ENCODE measurements at places on chromosomes 5 and 9.

DNA sequence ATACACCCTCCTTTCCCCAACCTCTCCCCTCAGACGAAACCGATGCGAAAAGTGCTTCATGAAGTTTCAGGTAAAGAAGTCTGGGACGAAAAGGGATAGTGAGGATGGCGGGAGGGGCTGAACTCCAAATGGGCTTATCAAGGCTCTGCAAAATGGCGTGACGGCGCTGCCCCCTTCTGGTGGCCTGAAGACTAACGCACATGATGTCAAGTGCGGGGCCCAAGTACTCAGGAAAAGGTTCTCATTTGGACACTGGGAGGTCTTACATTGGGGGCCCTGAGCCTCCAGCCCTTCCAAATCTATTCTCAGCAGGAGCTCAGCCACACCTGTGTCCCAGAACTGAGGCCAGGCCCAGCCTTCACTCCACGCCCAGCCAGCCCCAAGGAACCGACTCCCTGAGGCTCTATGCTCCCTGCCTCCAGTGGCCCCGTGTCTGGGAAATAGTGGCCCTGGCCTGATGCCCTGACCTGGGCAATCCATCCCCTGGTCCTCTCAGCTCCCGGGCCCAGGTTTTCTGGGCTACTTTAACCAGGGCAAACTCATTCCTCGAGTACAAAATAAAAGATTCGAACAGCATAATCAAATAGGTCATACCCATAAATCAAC, 119.9 kb downstream of the KCNIP1 start:
- no peak for DNase-seq

GRCh38 chr5:36585701-36586100, 20.7 kb upstream of the SLC1A3 start:
- DNase-seq: no peak

GRCh38 chr5:149561848-149562247, 10.6 kb upstream of the CSNK1A1 start:
- no peak for DNase-seq

- no peak for DNase-seq
These were observed 12.9 kb downstream of the HAND1 start for GRCh38 chr5:154465169-154465568.

DNA sequence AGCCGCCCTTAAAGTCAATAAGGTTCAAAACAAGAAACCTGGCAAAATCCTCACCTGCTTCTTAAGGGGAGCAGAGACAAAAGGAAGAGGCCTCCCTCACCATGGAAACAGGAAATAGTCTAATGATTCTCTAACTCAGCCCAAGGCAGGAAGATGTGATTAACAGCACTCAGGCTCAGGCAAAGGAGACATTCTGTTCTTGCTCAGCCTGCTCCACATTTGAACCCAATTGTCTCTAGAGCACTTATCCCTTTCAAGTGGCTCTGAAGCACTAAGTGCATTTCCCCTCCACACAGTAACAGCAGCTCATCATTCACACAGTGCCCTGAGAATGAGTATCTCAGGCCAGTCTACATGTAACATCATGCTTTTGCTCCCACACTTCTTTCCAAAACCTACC, 72.3 kb downstream of the NIPSNAP3B start:
- no peak for DNase-seq
